ENCODE measurements at places on chromosomes 2 and 18.

DNA sequence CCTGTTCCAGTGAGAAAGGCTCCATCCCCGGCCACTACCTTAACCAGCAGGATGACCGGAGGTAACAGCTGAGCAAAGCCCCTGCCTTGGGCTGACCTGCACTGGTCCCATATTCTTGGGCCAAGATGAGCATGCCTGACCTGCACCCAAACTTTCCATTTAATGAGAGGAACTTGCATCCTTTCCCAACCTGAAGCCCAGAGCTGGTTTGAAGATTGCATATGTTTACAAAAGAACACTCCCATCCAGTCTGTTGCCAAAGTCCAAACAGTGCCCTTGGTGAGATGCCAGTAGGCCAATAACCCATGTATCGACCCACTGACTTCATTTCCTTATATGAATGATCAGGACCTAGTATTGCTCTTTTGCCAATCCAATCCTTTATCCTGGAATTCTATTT, 5.5 kb upstream of the NPAS2 start:
- no peak for DNase-seq

DNA sequence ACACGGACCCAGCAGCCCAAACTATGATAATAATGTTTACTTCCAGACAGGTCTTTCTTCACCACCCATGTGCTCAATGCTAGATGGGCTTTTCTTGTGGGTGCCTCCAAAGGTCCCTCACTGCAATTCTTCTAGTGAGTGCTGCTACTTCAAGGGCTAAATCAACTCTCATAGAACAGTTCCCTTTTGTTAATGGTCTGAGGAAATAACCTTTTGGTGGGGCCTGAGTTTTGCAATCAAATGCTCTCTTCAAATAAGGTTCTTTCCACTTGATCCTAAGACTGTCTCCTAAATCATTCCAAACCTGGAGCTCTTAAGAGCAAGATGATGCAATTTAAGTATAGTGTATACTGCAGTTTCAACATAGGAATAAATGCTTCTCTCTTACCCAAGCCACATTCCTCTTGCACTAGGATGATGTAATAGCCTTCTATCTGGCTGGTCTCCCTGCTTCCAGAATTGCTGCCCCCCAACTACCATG, 6.0 kb downstream of the NEMP2 start:
- no peak for DNase-seq

DNA sequence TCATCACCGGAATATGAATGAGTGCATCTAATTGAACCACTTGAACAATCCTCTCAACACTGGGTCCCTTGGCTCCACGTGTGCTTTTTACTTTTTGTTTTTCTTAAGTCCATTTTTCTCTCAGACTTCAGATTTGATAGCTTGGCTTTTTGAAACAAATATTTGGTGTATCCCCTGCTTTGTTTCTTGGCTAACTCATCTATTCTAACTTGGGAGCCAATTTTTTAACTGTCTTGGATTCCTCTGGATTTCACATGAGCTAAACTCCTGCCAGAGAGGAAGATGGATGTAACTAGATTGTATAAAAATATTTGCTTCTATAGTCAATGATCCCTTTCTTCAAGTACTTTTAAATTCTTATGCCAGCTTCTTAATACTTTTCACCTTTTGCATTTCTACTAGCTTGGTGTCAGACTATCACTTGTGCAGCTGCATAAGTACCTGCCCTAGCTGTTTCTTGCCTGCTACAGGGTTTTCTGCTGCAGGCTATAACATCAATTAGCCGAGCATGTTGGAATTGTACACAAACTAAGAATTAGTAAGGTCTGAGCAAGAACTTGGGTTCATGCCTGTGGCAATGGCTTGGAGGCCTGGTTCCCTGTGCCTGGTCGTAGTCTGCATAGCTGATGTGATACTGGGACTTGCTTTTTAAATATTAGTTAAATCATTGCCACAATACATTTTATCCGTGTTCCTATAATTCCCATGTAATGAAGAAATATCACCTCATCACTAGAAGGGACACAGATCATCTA, 281.5 kb downstream of the EN1 start:
- DNase-seq = no peak

DNA sequence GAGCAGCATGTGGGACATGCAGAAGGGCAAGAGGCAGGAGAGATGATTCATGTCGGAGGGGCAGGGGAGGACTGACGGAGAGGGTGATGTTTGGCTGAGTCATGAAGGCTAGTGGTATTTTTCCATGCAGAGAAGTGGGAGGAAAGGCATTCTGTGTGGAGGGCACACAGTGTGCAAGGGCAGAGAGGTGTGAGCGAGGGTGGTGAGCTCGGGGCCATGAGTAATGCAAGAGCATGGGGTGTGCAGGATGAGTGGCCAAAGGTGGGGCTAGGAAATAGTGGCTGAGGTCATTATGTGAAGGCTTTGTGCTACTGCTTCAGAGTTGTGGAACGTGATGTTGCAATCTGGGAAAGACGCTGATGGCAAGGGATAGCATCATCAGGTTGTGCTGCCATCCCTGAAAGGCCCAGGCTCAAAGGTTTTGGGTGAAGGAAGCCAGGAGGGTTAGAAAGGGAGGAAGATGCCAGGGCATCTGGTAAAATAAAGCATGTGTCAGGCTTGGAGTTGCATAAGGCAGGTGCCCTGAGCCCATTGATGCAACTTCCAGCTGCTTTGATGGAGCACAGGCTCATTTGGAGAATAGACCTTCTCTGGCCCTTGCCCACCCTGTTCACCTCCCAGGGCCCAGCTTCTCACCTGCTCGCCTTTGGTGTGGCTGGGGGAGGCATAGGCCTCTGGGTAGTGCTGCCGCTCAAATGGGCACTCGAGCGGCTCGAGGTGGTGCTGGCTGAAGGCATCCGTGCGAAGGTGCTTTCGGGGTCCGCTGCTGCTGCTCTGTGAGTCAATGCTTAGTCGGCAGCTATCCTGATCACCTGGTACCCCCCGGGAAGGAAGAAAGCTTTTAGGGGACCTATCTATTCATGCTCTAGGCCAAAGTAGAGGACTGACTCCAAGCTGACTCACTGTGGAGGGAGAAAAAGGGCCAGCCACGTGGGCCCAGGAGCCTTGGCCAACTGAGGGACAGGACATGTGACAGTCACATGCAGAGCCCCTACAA, 37.5 kb downstream of the PAX8 start:
- no peak for DNase-seq

- DNase-seq = no peak
These were observed 196.8 kb downstream of the SLC8A1 start for GRCh38 chr2:40255103-40255502.

DNA sequence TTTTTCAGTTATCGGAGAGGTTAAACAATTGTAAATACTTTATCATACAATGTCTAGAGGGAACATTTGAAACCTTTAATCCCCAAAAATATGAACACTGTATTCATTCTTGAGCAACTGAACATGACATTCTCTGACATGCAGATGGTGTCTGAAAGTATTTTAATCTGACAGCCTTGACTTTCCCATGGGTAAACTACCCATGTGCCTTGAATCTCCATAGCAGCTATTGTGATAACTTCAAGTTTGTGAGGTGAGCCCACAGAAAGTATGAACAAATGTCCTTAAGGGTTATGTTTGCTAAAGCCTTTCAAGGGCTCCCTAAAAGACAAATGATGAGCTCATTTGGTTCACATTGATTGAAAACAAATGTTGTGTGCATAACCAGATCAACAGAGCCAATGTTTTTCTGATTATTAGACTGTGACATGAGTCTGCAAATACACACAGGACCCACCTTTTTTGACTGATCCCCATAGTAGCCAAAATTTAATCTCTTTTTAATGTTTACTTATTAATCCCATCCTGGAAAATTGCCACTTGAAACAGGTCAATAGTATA, 1326.0 kb downstream of the LRP1B start:
- DNase-seq = no peak

DNA sequence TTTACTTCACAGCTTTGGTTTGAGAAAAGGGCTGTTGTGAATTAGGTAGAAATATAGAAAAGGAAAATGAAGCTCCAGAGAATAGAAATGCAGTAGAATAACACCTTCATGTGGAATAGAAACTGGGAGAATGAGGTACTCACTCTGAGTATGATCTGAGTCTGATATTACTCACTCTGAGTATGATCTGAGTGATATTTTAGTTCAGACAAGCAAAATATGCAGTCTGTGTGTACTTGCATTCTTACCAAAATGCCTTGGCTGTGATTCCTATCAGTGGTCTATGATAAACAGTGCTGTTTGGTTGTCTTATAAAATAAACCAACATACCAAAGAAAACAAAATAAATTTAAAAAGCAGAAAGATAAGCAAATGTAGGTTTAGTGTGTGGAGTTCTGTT, 487.6 kb downstream of the THSD7B start:
- no peak for DNase-seq

GRCh38 chr2:214577769-214578168, 166.9 kb downstream of the VWC2L start:
- DNase-seq = no peak

All from stimulated activated CD8-positive, alpha-beta memory T cell treated with anti-CD3 and anti-CD28 coated beads, Interleukin-15, amount 100 ng/mL, for 24 hours (primary cell).